Left renal pelvis (tissue), 4 donors: ENCODE measurements at places on chromosomes 13 and 19.

DNA sequence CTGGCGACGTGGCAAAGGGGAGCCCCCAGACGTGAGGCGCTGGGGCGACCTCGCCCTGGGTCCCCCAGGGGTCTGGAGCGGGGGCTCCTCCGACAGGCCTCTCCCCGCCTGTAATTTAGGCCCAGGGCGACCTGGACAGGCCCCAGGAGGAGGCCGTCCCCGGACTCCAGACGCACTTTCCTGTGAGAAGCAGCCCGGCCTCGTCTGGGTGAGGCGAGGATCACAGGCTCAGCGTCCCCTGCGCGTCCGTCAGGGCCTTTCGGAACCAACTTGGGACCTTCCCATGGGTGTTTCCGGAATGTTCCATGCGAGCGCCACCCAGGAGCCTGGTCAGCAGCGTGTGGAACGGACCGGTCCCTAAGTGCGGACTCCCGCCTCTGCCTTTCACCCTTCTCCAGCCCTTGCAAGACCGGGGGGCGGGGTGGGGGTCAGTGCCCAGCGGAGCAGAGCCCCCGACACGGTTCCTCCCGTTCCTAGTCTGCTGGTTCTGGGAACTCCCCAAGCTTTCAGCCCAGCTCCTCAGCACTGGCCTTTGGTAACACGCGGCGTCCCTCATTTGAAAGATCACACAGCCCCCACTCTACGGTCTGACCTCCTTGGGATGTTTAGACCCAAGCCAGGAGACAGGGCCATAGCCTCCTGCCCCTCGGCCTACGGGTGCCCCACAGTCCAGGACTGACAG, 1.1 kb upstream of the GRTP1 start:
- no peak for DNase-seq

GRCh38 chr19:23160766-23161165, 43.9 kb downstream of the ZNF730 start:
- no peak for DNase-seq

GRCh38 chr19:55703790-55704215, 28.8 kb downstream of the EPN1 start:
- DNase-seq, result no peak

DNA sequence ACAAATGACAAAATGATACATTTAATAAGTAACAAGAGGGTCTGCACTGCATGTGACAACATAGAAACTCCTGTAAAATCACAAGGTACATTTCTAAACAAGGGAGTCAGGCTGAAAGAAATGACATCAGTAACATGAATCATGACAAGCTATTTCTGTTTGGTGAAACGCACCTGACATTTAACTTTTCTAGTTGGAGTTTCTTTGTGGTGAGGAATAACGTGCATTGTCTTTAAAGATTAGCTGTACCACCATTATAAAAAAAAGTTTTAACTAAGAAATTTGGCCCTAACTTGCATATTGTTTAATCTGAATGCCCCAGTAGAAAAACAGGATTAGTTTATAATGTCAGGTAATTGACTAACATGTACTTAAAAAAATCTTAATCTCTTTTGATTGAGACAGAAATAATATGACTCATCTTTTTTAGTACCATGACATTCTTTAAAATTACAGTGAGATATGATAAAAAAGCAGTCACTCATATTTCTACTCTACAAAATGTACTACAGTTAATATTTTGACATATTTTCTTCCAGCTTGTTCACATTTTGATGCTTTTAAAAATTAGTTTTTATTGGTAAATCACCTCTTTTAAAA, 418.2 kb downstream of the KLF12 start:
- no peak for DNase-seq

DNA sequence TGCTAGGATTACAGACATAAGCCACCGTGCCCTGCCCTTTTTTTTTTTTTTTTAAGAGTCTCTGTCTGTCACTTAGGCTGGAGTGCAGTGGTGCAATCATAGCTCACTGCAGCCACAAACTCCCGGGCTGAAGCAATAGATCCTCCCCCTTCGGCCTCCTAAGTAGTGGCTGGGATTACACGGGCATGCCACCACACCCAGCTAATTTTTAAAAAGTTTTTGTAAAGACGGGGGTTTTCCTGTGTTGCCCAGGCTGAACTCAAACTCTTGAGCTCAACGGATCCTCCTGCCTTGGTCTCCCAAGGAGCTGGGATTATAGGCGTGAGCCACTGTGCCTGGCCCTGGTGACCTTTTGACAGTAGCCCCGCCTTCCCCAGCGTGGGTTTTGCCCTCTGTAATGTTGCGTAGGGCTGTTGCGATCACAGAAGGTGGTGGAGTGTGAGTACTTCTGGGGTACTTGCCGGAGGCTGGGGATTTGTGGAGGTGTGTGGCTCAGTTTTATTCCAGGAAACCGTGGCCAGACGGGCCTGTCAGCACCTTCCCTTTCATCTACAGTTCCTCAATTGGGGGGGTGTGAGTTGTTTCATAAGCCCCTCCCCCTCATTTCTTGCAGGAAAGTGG, 11.6 kb upstream of the RETN start:
- DNase-seq, result no peak

DNA sequence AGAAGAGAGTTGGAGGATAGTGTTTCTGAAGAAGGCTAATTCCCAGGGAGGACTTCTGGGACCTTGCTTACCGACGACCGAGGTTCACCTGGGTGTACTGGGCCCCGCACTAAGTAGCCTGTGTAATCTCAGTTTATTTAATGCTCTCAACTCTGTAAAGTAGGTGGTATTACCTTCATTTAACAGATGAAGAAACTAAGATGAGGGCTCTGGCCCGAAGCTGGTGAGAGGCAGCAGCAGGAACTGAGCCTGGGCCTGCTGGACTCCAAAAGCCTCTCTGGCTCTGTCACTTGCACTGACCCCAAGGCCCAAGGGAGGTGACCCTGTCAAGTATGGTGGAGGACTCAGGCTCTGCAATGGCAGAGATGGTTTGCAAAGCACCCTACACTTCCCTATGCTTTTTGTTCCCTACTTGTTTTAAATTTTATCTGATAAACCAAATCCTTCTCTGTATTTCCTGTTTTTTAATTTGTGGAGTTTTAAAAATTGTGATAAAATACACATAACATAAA, 50.6 kb downstream of the GGACT start:
- DNase-seq, result no peak
